ENCODE measurements at places on chromosomes 1 and 21.

DNA sequence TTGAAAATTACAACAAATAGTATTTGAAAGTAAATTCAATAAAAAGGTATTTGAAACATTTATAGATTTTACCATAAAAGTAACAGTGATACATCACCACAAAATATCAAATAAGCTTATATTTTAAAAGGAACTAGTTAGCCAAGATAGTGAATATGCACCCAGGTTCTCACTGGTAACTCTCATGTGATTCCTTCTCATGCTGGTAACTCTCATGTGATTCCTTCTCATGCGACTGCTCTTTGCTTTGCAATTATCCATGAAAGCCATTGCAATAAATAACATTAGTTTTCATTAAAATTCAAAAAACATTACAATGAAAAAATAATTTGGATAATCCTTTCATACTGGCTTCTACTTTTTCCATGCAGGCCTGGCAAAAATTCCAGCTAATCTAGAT lies 75.4 kb downstream of the AHCTF1 start:
- DNase-seq = no peak

GRCh38 chr1:229848752-229849677 lies 218.0 kb upstream of the GALNT2 start:
- peak; percentile 60 for DNase-seq

DNA sequence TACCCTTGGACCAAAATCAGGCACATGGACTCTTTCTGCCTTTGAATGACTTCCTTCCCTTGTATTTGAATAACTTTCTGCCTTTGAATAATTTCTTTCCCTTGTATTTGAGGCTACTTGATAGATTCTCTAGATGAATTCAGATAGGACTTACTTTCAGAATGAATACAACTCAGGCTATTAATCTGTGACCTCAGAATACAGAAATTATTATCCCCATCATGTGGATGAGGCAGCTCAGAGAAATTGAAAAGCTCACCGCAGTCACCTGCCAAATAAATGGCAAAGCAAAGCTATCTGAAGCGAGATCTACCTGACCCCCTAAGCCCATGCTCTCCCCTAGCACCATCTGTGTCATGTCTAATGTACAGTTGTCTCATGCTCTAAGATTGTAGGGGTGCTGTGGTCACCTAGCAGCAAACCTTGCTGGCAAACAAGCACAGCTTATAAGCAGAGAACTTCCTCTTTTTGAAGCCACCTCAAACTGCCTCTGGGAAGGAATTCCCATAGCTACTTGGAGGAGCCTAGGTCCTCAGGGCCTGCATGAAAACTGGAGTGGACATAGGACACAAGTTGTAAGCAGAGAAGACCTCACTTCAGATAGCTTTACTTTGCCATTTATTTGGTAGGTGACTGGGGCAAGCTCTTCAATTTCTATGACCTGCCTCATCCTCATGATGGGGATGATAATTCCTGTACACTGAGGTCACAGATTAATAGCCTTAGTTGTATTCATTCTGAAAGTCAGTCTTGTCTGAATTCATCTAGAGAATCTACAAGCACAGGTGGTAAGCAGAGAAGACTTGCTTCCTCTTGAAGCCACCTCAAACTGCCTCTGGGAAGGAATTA lies 66.1 kb downstream of the FASLG start:
- DNase-seq = no peak

DNA sequence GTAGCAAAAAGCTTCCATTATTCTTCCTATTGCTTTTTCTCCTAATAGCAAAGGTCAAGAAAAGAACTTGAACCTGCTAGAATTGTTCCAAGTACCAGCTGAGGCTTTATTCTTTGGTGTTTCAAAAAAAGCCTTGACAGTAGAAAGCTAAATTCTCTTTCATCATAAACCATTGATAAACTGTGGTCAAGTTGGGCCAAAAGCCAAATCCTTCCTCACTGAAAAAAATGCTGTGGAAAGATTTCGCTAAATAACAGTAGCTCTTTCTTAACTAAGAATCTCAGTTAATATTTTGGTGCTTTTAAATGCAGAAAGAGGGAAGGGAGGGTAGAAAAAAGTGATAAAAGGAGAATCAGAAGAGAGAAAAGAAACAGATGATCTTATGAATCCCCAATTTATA lies 14.0 kb upstream of the JAM2 start:
- no peak for DNase-seq

DNA sequence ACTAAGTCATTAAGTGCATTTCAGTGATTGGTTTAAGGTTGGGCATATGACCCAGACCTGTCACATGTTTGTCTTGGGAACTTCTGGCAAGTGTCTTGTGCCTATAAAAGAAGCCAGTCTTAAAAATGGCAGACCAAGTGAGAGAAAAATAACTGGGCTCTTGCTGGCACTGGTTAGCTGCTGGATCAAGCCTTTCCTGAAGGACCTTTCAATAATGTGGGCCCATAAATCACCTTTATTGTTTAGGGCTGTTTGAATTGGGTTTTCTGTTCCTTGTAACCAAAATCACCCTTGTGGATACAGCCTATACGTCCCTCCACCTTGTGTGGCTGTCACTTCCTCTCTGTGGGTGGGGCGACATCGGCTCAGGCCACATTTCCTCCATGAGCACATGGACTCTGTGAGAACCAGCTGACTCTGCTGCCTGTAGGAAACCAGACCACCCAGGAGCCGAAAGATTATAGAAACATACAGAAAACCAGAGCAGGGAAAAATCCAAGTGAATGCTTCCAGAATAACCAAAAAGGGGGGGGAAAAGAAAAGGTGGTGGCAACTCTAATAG lies 25.6 kb upstream of the WNT4 start:
- no peak for DNase-seq

DNA sequence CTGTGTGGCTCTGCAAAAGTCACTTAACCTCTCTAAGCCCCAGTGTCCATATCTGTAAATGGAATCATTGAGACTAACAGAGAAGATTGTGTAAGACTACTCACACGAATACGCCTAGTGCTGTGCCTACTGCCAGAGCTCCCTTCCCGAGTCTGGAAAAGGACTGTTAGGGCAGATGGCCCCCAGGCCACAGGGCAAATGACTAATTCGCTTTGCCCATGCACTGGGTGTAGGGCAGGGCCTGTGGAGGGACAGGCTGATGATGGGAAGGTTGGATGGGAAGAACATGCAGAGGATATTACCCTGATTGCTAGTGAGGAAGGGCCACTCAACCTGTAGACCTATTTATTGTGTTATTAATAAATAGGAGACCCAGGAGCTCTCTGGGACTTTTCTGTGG lies 4.2 kb upstream of the GPR61 start:
- no peak for DNase-seq

GRCh38 chr1:107942814-107943213 lies 22.2 kb downstream of the VAV3 start:
- no peak for DNase-seq

GRCh38 chr1:30700528-30701257 lies 22.7 kb downstream of the MATN1 start:
- no peak for DNase-seq

- DNase-seq = no peak
Observed at GRCh38 chr21:38605236-38605635, 107.0 kb upstream of the ERG start.

DNA sequence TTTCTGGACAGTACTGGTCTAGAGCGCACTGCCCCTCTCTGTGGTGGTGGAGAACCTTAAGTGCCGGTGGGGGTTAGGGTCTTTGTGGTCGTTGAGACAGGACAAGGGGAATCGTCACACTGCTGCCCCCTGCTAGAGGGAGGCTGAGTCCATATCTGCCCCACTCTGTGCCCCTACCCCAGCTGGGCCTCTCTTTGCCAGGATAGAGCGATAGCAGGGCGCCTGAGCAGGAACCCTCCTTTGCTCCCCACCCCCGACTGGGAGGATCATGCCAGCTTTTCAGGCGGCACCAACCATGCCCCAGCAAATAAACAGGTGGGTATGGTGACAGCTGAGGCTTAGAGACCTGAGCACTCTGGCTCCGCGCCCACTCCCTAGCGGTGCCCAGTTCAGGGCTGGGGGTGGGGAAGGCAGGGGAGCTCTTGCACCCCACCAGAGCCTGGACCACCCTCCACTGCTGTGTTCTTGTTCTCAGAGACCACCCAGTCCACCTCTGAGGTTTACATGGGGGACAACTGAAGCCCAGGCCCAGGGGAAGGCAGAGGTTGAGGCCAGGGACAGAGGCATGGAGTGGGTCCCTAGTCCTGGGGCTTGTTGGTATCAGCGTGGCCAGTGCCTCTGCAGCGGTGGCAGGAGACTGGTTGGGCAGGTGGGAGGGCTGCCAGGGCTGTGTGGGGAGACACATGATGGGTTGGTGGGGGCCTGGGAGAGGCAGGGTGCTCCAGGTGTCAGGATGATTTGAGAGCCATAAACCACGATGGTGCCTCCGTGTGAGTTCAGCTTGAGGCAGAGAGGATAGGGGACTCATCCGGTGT lies 1.6 kb downstream of the PADI2 start:
- DNase-seq = no peak

- DNase-seq = no peak
Observed at GRCh38 chr21:20031807-20032206, 966.4 kb upstream of the NCAM2 start.

DNA sequence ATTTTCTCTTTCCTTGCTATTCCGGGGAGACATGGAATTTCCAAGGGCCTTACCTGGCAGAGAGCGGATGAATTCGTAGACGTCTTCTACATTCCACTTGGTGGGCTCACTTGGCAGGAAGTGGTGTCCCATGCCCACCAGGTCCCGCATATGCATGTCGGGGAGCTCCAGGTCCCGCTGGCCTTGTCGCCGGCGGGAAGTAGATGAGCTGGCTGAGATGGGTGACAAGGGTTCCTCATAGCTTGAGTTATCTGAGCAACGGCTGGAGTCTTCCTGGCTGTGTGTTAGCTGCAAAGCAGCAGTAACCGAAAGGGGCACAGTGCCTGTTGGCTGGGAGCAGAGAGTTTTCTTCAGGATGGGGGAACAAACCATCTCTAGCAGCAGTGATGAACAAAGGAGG lies 7.9 kb upstream of the A3GALT2 start:
- no peak for DNase-seq

- no peak for DNase-seq
Observed at GRCh38 chr1:203781962-203782361, 13.5 kb upstream of the ZBED6 start.

- DNase-seq = no peak
Observed at GRCh38 chr1:188888386-188888785, 1589.3 kb downstream of the BRINP3 start.

- peak; percentile 25 for DNase-seq
Observed at GRCh38 chr1:61640531-61641530, 84.1 kb downstream of the TM2D1 start.

DNA sequence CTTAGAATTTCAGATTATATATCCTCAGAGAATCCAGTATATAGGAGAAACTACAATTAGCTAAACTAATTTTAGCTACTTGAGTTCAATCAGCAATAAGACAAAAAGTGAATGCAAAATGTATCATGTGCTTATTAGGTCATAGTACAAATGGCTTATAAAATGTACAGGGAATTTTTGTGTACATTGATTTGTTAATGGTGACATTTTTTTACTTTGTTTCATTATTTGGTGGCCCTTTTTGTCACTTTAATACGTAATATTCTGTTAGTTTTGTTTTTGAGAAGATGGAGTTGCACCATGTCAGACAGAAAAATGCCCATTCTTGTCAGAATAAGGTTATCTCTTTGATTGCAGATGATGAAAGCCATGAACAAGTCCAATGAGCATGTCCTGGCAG lies 33.6 kb downstream of the CC2D1B start:
- no peak for DNase-seq

DNA sequence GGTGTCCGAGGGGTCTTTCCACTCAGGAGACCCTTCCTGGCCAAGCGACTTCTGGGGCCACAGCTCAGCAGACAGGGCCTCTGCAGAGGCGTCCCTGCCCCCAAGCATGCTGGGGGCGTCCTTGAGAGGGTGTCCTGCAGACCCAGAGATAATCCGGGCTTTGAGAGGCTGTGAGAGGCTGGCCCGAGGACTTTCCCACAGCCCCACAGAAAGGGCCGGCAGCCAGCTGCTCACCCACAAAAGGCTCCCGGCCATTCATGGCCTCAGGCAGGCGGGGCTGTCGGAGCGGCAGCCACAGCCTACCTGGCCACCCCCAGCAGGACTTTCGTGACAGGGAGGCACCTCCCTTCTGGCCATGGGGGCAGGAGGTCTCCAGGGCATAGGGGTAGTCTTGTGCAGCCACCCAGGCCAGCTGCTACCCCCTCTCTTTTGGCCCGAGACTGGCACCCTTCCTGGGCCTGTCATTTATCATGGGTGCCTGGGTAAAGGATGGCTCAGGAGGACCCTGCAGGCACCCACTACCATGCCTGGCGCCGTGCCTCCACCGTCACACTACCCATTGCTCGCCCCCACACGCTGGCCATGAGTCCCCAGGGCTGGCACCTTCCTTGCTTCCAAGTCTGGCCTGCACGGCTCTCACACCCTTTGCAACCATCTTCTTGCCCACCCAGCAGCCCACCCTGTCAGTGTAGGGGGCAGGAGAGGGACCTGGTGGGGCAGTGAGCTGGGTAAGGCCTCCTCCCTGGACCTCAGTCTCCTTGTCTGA lies 11.1 kb upstream of the TNFRSF14 start:
- no peak for DNase-seq

GRCh38 chr1:22454476-22455056 lies 2.9 kb downstream of the ZBTB40 start:
- DNase-seq = peak; percentile 44

- DNase-seq = no peak
Observed at GRCh38 chr21:32088471-32088870, 190.4 kb downstream of the MIS18A start.

GRCh38 chr1:45211076-45211475 lies 4.7 kb upstream of the ZSWIM5 start:
- no peak for DNase-seq

- DNase-seq = no peak
Observed at GRCh38 chr1:10948463-10948775, 64.0 kb upstream of the TARDBP start.
